Pulmonary artery endothelial cell (primary cell): ENCODE measurements at places on chromosomes 2 and 18. TPM values are rescaled to one million over a fixed set of nuclear protein-coding genes. Genes with fewer than 3 reads are reported as not detected.
A peak's percentile ranks its signal among the peaks of the same experiment; 100 is the strongest.

XIRP2 gene
- not detected in 2 replicates for total RNA-seq

GRCh38 chr18:23071285-23071684, 64.0 kb upstream of the CABLES1 start:
- DNase-seq: no peak

STEAP3 gene
- total RNA-seq: 12.2 and 23.7 TPM in 2 replicates

UGT1A4 gene
- not detected in 2 replicates for total RNA-seq

CYB5A gene
- total RNA-seq: 63.8 and 71.8 TPM in 2 replicates

DSG1 gene
- total RNA-seq: not detected in 2 replicates

DNA sequence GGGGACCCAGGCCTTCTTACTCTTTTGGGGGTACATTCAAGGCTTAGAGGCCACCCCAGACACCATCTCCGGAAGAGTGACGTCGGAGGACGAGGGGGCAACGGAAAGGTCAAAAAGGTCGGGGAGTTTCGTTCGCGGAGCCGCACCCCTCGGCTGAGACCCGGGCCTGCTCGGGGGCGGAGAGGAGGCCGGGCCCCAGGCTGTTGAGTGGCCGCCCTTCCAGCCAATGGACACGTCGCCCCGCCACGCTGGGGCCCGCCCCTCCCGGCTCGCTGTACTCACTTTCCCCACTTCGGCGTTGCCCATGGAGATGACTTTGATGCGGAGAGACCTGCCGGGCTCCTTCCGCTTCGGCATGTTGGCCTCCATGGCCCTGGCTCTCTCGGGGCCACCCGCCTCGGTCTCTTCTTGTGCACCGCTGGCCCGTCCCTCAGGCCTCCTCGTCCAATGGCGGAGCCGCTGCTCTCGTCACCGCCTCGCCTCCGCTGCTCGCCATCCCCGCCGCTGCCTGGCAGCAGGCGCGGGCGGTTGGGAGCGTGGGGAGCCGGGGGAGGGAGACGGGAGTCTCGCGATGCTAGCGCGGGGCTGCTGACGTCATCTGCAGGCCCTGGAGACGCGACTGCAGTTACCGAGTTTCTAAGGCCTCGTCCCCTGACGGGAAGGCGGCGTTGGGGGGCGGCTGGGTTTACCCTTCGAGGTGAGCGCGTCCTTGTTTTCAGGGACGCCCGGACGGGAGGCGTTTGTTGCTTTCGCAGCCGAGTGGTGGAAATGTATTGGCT, at the start of gene DNAJC27:
Gene DNAJC27, minus strand, starts transcription at position 420 of the 779 bp plus-strand sequence. Its CDS starts 51 bp downstream, at position 369.
- peak; percentile 93 for DNase-seq

CCT4 gene
- total RNA-seq: 261 and 282 TPM in 2 replicates

GRCh38 chr18:79496978-79497637, 101.4 kb downstream of the NFATC1 start:
- no peak for DNase-seq

- DNase-seq: no peak
Observed at GRCh38 chr18:54852780-54853675, 24.8 kb downstream of the RAB27B start.

DNA sequence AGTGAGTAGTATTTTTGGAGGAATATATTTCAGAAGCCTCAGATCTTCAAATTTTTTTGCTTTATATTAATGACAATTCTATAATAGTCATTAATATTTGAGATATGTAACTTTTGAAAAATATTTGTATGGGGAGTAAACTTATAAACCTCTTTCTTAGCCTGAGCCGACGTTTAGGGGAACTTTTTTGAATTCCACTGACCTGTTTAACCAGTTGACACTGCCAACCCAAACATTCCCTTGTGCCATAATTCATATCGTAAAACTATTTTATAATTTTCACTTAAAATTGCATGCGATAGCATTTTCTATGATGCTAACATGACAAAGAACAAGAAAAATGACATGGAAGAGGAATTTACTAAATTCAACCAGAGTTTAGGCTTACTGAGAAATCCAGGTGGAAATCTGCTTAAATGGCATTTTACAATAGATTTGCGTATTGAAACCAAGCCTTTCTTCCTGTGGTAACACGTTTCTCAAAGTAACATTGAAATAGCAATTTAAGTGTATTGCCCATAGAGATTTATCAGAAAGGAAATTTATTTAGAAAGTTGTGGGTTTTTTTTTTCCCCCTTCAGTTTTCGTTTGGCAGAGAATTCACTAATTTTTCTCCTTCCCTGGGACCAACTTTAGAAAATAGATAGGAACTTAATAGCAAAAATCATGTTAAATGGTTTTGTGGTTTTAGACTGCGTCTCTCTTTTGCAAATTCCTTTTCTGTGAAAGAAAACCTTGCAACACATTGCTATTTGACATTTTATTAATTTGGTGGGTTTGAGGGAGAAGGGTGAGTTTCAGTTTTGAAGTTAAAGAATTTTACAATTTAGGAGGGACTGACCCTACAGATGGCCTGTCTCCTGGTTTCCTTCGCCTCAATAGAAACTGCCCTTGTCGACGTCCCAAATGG, 77.4 kb downstream of the TANC1 start:
- no peak for DNase-seq

DNA sequence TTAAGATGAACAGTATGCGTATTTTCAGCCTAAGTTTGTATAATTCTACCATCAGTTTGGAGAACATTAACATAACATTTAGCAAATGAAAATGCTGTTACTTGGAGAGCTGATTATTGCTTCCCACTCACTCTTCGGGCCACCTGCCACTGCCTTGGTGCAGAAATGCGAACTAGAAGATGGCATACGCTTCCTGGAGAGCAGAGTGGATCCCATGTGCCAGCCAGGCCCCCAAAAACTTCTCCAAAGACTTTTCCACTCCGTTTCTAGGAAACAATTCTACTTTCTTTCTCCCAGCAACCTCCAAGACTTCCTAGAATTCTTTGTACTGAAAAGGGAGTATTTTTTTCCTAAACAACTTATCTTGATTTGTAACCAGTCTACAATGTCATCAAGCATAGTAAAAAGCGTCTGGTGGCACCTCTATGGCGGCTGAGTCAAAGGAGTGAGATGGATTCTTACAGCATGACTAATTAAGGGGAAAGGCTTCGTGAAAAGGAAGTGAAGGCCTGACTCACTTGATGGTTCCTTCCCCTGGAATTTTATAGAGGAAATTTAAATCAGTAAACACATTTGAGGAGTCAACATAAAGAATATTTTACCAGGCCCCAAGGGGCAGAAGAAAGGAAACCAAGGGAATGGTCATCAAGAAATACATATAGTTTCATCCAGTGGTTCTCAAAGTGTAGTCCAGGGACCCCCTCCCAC, 36.6 kb downstream of the FEZ2 start:
- peak; percentile 95 for DNase-seq

DNA sequence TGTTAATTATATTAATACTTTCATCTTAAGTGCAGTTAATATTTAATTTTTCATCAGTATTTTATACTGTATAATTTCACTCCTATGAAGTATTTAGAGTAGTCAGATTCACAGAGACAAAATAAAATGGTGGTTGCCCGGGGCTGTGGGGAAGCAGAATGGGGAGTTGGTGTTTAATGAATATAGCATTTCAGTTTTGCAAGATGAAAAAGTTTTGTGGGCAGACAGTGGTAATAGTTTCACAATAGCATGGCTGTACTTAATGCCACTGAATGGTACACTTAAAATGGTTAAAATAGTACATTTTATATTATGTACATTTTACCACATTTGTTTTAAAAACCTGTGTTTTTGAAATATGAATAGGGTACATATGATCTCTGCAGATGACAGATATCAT, 31.2 kb downstream of the CFAP221 start:
- no peak for DNase-seq

DNA sequence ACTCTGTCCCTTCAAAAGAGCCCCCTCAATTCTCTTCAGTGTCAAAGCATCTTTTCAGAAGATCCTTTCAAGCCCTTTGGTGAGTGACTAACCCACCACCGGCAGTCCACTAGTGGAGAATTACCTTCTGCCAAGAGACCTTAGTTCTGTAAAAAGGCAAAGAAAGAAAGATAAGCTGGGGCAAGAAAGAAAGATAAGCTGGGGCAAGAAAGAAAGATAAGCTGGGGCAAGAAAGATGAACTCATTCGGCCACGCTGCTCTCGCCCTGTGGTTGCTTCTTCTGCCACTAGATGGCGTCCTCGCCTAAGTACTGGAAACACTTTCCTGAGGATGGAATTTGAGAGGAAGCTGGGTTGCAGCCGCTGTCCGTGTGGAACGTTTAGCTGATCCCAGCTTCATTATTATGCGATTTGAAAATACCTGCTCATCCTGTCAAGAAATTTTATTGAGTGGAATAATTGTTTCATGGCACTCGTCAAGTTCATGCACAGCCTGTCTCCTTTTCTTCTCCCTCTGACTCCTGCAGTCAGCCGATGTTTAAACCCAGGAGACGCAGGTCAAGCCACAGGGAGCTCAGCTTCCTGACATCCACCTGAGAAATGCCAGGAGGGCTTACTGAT, 17.3 kb upstream of the ANXA4 start:
- no peak for DNase-seq

ACOXL gene
- total RNA-seq: under 0.01 TPM in 1 of 2 replicates, not detected in the other

DNA sequence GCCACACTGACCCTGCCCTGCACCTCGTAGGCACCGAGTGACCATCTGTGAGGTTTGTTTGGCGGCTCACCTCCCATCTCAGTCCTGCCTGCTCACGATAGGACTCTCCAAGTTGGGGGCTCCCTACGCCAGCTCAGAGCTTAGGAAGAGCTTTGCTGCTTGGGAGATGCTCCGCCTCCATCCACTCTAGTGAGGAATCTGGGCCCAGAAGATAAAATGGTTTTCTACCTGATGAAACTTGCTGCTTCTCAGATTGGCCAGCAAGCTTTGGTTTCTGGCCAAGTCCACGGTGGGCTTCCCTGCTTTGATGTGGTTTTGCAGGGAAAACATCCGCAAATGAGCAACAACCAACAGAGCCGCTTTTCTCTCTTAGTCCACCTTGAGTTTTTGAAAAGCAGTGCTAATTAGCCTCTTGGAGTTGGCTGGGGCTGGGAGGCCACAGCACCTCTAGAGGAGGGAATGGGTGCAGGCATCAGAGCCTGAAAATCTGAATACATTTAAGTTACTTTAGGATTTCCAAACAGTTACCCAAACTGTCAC, 42.2 kb downstream of the THNSL2 start:
- no peak for DNase-seq

DNA sequence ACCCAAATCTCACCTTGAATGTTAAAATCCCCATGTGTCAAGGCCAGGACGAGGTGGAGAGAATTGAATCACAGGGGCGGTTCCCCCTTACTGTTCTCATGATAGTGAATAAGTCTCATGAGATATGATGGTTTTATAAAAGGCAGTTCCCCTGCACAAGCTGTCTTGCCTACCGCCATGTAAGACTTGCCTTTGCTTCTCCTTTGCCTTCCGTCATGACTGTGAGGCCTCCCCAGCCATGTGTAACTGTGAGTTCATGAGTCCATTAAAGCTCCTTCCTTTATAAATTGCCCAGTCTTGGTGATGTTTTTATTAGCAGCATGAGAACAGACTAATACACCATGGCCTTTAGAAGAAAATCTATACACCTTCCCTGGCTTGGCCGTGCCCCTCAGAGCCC, 7.4 kb upstream of the MBP start:
- no peak for DNase-seq

GRCh38 chr2:101327863-101328394, 19.4 kb upstream of the RNF149 start:
- no peak for DNase-seq

DNA sequence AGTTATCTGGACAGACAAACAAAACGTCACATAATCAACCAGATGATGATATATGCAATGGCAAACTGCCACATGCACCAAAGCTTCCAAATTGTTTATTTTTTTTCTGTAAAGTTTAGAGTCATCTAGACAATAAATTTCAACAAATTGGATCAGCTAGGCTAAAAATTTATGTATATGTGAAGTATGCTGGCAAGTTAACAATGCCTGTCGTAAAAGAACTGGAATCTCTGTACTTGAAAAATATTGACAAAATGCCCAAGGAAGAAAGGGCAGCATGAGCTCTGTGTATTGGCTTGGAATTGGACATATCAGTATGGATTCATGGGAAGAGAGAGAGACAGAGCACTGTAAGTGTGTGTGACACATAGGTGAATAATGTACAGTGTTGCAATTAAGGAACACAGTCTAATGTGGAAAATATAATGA, 309.8 kb downstream of the ERBB4 start:
- no peak for DNase-seq

GRCh38 chr18:2173486-2173885, 397.8 kb downstream of the METTL4 start:
- DNase-seq: no peak

- DNase-seq: no peak
Observed at GRCh38 chr2:231992888-231993287, 31.4 kb downstream of the DIS3L2 start.

NLRC4 gene
- not detected in 2 replicates for total RNA-seq

DNA sequence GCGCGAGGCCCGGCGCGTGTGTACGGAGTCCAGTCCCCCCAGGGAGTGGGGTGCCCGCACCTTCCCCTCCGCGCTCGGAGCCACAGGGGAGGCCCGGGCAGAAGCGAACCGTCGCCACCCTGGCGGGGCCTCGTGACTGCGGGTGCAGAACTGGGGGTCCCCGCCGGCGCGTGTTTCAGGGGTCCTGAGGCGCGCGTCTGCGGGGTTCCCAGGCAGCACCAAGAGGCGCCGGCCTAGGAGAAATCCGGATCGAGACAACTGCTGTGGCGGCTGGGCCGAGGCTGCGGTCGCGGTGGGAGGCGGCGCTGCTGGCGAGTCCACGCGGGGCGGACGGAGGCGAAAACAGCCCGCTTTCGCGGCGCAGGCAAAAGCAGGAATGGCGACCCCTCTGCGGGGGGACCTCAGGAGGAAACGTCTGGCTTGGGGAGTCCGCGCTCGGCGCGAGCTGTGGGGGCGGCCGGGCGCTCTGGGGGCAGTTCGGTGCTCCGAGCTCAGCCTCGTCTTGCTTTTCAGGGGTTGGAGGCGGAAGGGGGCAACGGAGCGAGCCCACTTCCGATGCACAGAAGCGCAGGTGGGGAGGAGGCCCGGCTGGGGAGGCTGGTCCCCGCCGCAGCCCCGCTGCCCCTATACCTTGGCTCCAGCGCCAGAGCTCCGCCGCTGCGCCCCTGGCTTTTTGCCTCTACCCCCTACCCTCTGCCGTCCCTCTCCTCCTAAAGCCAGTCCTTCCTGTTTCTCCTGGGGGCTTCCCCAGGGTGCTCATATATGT, 81.5 kb upstream of the LDLRAD4 start:
- no peak for DNase-seq

PXDN gene
- total RNA-seq: 249 and 307 TPM in 2 replicates

SFTPB gene
- total RNA-seq: not detected in 2 replicates

CABYR gene
- 1.5 and 2.4 TPM in 2 replicates for total RNA-seq

DNA sequence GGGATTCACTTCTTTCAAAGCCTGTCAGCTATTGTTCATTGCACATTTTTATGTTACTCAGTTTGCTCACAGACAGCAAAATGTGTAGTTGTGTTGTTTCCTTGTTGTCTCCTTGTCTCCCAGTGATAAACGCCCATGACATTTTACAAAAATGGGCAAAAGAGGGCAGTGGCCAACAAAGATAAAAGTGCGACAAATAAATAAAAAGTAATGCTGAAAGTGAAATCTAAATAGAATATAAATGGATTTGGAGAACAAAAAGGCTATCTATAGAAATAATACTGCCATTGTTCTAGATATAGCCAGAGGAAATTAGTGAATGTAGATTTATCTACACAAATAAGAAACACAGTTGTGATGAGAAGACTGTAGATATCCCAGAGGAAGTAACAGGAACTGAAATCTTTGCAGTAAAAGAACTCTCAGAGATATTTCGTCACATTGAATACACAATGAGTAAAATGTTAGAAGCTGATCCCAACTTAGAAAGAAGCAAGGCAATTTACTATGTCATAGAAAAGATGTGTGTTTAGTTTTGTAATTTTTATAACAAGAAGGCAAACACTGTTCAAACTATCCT, 1186.2 kb upstream of the FAM98A start:
- DNase-seq: no peak

RFTN2 gene
- total RNA-seq: 6.5 and 13.8 TPM in 2 replicates

GRCh38 chr2:109046925-109047508, 58.0 kb upstream of the EDAR start:
- no peak for DNase-seq

MAIP1 gene
- 27.1 and 30.3 TPM in 2 replicates for total RNA-seq

GRCh38 chr2:71830497-71831192, 317.0 kb downstream of the CYP26B1 start:
- DNase-seq: no peak
